ENCODE measurements at places on chromosomes 13 and 19.

GRCh38 chr19:32672841-32673240 is 2.1 kb downstream of the ANKRD27 start:
- DNase-seq: no peak

- DNase-seq: no peak
Observed at GRCh38 chr19:3359919-3360420, 6.4 kb upstream of the NFIC start.

DNA sequence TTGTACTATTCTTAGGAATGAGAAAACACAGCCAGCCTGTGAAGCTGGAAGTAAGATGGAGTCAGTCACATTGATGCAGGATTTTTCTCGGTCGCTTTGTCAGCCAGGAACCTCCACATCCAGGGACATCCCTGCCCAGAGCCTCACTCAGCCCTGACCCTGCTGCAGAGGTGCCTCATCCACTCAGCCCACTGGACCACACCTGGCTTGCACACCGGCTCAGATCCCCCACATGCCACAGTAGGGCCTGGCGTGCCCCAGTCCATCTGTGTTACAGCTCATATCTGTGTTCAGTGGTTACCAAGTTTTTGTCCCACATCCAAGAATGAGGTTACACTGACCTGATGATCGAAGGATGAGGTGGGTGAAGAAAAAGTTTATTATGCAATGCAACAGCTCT is 1315.4 kb downstream of the SLITRK1 start:
- no peak for DNase-seq

DNA sequence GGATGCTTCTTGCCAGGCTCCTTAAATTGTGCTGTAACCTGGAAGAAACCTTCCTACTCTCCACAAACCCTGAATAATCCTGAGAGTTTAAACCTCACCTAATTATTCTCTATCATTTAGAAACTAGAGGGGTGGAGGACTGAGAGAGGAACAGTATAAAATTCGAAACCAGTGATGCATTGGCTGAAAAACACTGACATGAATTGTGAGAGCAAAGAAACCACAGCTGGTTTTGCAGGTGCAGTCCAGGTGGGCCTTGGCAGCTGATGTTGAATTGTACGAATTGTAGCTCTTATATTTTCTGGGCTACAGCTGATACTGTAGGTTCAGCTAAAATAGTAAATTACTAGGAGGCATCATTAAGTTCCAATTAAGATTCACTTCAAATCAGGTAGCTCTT is 227.0 kb upstream of the SLITRK5 start:
- DNase-seq: no peak

DNA sequence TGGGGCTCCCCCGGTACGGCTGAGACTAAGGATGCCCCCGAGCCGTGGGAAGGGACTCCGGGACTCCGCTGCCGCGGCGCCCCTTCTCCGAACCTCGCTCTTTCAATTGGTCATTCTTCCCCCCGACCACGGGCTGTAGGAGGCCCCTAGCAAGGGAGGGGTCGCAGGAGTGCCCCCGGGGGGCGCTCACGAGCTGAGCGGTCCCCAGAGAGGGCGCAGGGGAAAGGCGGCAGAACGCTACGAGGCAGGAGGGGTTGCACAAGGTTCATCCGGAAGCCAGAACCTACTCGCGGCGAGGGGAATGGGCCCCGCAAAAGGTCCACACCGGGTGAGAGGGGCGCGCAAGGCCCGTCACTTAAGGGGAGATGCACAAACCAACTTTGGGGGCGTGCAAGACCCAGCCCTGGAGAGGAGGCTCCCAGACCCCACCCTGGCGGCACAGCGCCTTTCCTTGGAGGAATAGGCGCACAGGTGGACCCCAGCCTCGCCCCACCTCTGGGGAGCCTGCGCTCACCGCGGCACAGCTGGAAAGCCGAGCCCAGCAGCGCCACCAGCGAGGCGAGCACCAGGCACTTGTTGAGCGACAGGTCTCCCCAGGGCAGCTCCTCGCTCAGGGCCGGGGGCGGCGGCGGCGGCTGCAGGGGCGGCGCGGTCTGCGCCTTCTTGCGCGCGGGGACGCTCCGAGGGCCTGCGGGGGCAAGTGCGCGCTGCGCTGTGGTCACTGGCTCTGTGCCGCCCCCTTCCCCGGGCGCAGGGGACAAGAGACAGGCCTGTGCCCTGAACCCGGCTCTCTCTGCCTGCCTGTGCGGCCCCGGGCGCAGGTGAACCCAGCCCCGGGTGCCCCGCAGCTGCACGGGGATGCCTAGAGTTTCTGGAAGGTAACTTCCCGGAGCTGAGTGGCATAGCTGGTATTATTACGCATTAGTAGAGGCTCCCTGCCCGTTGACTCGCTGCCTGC is 2.8 kb downstream of the JSRP1 start:
- no peak for DNase-seq

DNA sequence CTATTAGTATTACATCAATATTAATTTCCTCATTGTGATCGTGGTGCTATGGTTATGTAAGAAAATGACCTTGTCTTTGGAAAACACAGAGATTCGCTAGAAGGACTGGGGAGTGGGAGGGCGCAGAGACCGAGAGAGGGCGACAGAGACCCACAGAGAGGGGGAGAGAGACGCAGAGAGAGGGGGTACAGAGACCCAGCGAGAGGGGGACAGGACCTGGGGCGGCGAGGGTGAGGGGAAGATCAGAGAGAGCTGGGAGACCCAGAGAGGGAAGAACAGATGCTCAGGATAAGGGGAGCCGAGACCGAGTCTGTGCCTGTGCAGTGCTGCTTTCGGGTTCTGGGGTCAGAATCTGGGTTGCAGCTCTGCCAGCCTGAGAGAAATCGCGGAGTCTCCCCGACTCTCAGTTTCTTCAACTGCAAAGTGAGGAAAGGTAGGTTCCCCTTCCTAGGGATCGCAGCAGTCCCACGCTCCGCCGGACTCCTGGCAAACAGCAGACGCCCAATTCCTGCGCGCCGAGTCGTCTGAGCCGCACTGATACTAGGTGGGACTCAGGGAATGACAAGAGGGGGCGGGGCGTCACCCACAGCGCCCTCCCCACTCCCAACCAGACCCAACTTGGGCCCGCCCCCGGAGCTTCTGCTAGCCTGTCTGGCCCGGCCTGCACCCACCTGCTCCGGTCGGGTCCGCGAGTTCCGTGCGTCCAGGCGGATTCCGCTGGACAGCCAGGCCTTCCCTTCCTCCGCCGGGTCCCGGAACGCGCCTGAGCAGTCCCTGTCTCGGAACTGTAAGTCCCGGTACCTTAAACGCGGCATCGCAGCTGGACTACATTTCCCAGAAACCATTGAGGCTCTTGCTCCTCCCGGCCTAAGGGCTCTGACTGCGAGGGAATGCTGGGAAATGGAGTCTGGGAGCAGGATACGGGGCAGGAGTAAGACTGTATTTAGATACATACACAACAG is 15.3 kb downstream of the IZUMO2 start:
- DNase-seq: no peak

GRCh38 chr13:108962654-108963053 is 333.2 kb downstream of the MYO16 start:
- DNase-seq: no peak

- DNase-seq: no peak
Observed at GRCh38 chr19:47609906-47610894, 1.3 kb downstream of the BICRA start.

- DNase-seq: no peak
Observed at GRCh38 chr19:50830266-50831025, 2.9 kb downstream of the KLK15 start.

GRCh38 chr13:43309311-43309710 is 285.9 kb downstream of the DNAJC15 start:
- DNase-seq: no peak

GRCh38 chr13:79566118-79566517 is 85.2 kb downstream of the NDFIP2 start:
- DNase-seq: no peak

- DNase-seq: no peak
Observed at GRCh38 chr19:51971624-51972023, 15.0 kb downstream of the ZNF350 start.

DNA sequence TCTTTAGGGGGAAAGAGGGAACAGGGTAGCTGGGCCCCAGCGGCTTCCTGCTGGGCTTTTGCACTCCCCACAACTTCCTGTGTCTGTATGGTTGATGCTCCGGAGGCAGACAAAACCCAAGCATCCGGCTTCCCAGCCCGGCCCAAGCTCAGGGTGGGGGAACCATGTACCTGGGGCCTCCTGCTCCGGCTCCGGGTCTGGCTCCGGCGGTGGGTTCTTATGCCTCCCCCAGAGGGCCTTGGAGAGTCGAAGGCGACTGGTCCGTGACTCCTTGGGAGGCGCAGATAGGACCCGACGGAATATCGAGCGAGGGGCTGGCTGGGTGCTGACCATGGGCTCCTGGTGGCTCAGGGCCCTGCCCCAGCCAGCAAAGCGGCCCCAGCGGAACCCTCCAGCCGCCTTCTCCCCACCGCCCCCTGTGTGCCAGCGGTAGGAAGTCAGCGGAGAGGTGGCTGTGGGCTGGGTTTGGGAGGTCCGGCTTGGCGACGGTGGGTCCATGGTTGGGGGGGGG is 428 bp downstream of the RASAL3 start:
- no peak for DNase-seq

DNA sequence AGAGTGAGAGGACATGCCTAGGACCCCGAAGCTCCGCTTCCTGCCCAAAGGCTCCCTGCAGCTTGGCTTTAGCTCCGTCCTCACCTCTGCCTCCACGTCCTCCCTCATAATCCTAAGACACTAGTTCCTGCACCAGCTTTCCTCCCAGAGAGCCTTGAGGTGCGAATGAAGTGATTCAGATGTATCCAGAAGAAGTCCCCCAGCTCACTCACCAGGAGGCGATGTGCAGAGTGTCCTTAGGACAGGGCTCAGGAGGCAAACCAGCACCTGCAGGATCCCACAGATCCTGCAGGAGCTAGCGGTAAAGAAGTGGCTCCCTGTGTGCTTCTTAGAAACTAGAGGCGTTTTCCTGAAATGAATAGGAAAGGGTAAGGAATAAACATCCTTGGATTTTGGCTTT is 109.7 kb downstream of the HSPH1 start:
- no peak for DNase-seq

- no peak for DNase-seq
Observed at GRCh38 chr13:43094901-43095300, 71.5 kb downstream of the DNAJC15 start.

- DNase-seq: no peak
Observed at GRCh38 chr13:76300688-76301087, 585.5 kb downstream of the KCTD12 start.

DNA sequence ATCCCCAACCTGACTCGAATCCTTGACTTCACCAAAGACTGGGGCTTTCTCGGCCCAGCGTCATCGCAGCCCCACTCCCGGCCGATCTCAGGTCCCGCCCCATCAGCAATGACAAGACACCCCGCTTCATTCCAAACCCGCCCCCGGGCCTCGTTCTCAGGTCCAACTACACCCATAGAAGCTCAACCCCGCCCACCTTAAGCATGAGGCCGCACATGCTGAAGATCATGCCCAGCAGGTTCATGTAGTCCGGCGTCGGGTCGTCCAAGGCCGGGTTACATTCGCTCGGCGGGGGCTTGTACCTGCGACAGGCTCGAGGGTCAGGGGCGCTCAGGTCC is 2.3 kb downstream of the WDR83 start:
- no peak for DNase-seq

- no peak for DNase-seq
Observed at GRCh38 chr13:109114162-109114561, 484.8 kb downstream of the MYO16 start.

GRCh38 chr19:32363175-32363574 is 17.8 kb downstream of the ZNF507 start:
- DNase-seq: no peak

- no peak for DNase-seq
Observed at GRCh38 chr19:29896802-29897201, 45.2 kb upstream of the URI1 start.

DNA sequence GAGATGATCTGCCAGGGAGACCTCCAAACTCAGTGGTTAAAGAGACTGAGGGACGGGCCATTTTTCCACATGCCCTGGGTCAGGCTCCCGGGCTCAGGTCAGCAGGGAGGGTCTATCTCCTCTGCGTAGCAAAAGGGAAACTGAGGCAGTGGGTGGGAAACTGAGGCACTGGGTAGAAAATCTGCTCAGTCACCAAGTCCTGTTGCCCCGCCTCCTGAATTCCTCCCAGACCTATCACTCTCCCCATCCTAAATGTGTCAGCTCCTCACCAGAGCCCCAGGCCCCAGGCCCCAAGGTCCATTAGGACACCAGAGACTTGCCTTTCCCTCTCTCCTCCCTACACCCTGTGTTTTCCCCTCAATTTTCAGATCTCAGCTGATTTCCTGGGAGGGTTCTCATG is 2.4 kb downstream of the CD320 start:
- DNase-seq: no peak

DNA sequence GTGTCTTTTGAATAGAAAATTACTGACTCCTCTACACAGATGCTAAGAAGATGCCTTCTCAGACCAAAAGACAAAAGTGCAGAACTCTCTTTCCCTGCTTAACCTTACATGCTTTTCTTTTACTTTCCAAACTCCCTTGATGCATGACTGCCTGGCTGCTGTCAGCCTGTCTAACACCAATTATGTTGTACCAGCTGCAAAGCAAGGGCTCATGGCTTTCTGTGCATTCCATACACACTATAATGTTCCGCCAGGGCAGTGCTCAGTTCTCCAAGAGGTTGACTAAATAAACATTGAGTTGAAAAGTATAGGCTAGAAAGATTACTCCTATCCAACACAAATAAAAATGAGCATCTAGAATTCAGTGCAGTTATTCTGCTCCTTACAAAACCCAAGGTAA is 330.4 kb upstream of the NBEA start:
- no peak for DNase-seq

DNA sequence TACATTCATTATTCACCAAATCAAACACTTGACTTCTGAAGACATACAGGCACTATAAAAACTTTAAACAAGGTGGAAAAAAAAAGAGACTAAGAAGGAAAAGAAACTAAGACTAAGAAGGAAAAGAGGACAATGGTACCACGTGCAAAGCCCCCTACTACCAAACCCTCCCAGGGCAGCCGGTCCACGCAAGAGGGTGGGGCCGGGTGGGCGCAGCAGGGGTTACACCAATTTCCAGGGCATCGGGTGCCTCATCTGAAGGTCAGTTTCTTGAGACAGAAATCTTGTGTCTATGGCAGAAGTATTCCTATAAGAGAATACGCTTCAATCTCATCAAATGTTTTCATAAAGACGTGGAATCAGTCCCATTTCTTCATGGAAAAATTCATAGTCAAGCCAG is 131.5 kb downstream of the NUFIP1 start:
- no peak for DNase-seq

DNA sequence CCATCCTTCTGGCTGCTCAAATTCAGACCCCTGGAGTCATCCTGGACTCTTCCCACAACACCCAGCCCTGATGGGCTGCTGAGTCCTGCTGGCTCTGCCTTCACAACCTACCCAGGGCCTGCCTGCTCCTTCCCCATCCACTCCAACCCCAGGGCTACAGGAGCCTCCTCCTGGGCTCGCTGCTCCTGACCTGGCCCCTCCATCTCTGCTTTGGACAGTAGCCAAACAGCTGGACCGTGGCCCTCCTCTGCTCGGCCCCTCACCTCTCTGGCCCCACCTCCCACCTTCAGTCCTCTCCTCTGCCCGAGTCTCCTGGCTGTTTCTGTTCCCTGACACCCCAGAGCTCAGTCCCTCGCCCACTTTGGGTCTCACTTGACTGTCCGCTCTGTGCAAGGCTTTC is 66.7 kb downstream of the CEBPG start:
- no peak for DNase-seq
